NCI-H1105 (cell line): ENCODE measurements at places on chromosomes 7 and 10.

GRCh38 chr10:21263263-21263803 lies 262.1 kb downstream of the SKIDA1 start:
- no peak for DNase-seq

- DNase-seq, result no peak
These were observed 14.4 kb upstream of the SEMA3A start for GRCh38 chr7:84209006-84209405.

DNA sequence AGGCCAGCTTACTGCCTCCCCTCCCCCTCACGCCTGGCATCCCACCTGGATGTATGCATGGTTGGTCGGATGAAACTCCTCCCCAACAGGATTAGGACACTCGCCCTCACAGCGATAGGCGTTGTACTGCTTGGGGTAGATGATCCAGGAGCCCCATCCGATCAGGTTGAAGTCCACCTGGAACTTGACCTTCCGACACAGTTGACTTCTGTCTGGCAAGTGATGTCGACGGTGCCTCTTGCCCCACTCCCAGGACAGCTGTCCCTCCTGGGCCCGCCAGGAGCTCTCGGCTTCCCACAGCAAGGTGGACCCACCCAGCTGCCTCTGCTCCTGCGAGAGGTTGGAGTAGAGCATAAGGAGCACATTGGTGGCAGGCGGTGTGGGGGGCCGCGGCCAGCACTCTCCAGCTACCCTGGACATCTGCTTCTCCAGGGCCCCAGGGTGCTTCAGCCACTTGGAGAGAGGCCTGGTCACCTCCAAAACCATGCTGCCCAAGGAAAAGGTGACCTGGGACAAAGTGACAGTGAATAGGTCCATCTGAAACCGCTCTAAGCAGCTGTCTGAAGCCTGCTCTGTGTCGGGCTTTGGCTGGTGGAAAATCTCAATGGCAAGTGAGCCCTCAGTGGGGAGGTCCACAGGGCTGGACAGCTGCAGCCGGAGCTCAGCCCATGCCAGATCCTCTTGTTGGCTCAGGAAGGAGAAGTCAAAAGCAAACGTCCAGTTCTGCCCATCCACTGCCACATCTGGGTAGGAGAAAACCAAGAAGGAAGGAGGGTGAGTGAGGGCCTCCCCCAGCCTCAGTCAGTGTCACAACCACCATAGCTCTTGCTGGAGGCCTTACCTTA lies 6.0 kb downstream of the NODAL start:
- DNase-seq, result no peak

- DNase-seq, result no peak
These were observed 60.2 kb upstream of the MYL10 start for GRCh38 chr7:101688995-101689907.

DNA sequence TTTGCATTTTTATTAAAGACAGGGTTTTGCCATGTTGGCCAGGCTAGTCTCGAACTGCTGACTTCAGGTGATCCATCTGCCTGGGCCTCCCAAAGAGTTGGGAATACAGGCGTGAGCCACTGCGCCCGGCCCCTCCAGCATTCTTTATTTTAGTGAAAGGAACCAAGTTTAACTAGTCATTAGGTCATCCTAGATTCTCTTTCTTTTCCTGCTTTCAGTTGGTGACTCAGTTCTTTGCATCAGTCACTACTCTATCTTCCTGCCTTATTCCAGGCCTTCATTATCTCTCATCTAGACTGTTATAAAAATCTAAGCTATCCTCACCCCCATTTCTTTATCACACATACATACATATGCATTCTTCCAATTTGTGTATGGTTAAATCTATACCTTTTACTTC lies 63.7 kb downstream of the PRSS58 start:
- no peak for DNase-seq

GRCh38 chr7:96045919-96046318 lies 273.6 kb downstream of the DYNC1I1 start:
- DNase-seq, result peak; percentile 55

- DNase-seq, result no peak
These were observed 292.6 kb downstream of the PARD3 start for GRCh38 chr10:34522546-34522945.

DNA sequence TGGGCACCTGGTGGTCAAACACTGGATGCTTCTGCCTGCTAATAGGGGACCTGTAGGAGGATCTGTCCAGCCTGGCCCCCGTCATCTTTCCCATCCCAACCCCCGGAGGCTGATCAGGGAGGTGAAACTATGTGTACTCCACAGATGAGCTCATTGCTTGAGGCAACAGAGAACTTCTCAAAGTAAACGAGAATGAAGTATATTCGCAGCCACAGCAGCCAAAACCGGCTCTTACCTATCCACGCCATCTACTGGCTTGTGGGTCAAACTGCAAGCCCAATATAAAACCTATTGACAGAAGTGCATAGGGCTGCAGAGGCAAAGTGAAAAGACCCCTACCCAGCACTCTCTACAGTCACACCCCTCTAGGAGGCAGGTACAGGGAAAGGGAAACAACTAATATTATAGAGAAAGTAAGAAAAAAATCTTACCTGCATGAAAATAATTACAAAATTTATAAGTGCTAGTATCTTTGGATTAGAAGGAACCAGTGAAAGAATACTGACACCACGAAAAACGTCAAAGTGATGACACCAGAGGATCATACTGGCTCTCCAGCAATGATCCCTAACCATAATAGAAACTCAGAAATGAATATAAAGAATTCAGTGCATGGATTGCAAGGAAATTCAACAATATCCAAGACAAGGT lies 973.5 kb downstream of the ANKRD7 start:
- peak; percentile 47 for DNase-seq

DNA sequence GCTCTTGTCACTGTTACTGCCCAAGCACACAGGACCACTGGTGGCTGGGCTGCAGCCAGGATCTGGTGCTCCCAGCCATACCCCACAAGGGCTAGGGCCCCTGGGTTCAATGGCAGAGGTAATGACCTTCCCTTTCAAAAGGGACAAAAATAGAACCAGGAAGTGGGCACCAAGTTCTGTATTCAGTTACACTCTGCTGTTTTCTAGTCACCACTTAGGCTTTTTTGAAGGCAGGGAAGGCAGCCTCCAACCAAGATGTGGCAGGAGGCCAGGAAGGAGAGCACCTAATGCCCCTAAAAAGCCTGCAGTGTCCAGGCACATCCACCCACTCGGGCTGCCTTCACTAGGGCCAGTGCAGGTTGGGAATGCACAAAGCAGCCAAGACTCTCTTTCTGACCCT lies 47.8 kb downstream of the NOD1 start:
- DNase-seq, result no peak

GRCh38 chr7:87426160-87426559 lies 49.3 kb downstream of the ABCB4 start:
- DNase-seq, result no peak

DNA sequence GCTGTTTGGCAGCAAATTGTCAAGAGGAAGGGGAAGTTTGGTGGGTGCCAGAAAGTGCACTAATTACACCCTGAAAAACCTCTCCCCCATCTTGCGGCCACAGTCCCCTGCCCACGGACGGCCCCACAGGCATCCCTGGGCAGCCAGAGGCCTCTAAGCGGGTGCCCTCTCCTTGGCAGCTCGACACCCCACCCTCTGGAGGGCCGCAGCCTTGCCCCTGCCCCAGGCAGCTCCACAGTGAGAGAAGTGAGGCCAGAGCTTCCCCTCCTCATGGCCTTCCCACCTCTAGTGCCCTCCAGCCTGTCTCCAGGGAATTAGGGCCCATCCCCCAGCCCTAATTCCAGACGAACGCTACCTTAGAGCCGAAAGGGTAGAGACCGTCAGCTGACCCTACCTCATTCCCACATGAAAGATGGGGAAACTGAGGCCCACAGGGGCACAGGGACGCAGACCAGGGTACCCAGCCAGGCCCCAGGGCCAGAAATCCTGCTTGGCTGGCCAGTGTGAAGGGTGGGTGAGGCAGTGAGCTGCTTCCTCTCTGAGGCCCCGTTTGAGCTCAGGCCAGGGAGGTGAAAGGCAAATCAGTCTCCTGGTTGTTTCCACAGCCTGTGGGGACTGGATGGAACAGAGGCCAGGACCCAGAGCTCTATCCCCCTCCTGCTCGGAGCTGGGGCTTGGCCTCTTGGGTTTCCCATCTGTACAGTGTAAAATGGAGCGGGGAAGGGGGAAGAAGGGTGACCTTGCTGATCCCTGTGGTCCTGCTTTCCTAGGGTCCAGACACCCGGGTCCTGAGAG lies 10.0 kb downstream of the ZCCHC24 start:
- no peak for DNase-seq

DNA sequence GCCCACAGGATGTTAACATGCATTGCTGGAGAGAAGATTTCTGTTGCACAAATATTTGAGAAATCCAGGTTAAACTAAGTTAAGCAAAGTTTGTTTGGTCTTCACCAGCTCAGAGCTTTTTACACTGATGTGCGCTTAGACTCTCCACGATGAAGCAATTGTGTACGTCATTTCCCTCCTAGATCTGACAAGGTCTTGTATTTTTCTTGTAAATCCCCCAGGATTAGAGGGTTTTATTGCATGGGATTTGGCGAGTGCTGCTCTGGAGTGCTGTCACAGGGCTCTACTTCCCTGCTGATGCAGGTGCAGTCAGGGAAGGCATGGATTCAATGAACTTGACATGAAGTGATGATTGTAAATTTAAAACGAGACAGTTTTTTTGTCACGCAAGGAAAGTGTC lies 173.3 kb downstream of the PDE1C start:
- no peak for DNase-seq

GRCh38 chr7:149859876-149860275 lies 13.9 kb upstream of the ATP6V0E2 start:
- no peak for DNase-seq

DNA sequence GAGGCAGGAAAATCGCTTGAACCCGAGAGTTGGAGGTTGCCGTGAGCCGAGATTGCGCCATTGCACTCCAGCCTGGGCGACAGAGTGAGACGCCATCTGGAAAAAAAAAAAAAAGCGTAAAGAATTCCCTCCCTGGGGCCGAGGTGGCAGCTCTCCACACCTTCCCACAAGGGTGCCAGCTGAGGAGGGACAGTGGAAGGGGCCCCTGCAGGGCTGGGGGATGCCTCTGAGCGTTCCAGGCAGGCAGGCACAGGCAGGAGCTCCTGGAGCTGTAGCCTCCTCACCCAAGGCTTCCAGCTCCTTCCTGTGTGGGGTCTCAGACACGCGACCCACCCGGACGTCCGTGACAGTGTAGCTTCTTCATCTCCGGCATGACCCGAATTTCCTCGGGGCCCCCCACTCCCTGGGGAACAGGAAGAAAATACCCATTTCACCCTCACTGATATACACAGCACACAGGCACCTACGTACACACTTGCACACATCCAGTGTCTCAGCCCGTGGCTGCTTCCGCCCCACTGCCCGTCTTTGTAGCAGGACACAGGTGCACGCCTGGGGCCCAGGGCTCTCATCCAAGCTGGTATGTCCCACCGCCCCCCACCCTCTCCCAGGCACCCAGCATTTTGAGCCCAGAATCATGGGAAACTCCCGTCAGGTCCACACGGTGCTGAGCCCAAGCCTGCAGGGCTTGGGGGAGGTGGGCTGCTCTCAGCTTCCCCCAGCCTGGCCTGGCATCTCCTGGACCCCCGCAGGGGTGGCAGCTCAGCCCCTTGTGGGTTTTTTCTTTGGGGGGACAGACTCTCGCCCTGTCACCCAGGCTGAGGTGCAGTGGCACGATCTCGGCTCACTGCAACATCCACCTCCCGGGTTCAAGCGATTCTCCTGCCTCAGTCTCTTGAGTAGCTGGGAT lies 25.7 kb downstream of the GRIFIN start:
- no peak for DNase-seq

GRCh38 chr10:86931872-86932271 lies 25.5 kb downstream of the MMRN2 start:
- DNase-seq, result no peak

GRCh38 chr7:18364396-18364795 lies 131.2 kb upstream of the HDAC9 start:
- no peak for DNase-seq

DNA sequence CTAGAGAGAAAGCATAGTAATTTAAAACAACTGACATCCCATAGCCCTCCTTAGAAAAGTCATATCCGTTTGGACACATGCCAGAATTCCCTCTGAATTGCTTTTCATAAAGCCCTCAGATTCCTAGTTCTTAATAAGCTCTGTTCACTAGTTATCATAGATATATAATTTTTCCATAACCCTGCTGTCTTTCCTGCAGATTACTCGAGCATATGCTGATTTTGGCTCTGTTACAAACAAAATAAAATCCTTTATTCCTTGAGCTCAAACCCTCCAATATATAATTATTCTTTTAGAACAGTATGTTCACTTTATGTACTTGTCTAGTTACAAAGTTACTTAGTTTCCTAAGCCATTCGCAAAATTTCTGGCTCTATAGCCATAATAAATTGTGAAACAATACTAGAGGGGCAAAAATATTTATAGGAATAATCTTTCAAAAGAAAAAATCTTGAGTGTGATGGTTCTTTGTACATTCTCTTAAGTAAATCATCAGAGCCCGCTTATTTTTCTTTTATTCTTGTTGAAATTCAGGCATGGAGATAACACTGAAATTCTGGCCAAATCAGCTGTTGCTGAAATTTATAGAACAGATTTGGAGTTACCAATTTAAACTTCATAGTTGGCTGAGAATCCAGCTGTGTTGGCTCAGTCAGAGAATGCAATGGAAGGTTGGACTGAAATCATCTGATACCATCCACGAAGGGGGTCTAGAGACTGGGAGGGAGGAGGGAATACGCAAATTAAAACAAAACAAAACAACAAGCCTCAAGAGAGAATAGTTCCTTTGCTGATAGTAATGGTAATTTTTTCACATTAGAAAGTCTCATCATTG lies 146.1 kb upstream of the TMEM196 start:
- DNase-seq, result peak; percentile 12

DNA sequence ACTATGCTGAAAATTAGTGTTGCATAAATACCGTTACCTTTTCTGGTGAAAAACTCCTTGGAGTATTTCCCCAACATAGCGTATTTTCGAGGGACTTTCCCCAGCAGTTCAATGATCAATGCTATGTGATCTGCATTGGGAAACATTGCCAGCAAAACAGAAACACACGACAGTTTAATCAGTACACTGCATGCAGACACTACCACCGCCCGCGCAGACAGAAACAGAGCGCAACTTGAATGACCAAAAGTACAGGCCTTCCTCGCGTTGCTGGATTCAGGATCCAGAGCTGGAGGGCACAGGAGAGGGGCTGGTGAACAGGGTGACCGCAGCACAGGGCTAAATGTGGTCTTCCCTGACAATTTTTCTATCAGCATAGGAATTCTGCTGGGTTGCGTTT lies 111.7 kb downstream of the KMT2E start:
- DNase-seq, result no peak
